ENCODE measurements at places on chromosomes 6 and 20.

GRCh38 chr20:25399037-25399430 lies 8.4 kb upstream of the ABHD12 start:
- peak; percentile 83 for DNase-seq

- DNase-seq, result peak; percentile 65
Measured at GRCh38 chr20:49587111-49587570, 19.2 kb upstream of the PTGIS start.

- no peak for DNase-seq
Measured at GRCh38 chr6:63440057-63440456, 120.3 kb upstream of the LGSN start.

DNA sequence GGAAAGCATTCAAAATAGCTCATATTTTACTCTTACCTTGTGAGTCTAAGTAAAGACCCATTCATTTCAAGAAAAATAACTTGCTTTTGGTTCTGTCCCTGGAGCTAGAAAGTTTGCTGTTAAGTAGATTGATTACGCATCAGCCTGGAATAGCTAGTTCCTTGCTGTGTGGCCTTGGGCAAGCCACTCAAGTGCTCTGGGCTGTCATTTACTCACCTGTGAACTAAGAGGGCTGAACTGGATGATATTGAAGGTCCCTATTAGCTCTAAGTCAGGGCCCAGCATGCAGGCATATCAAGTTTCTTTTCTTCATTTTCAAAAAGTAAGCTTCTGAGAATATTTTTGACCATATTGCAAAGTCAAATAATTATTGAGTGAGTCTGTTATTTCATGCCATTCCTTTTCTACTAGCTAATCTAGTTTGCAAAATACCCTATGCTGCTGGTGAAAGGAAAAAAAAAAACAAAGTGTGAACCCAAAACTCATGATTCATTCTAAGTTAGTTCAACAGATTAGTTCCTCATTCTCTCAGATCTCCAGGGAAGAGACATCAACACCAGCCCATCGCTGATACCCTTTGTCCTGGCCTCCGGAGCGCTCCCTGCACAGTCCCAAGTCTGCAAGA lies 106.5 kb upstream of the GMDS start:
- DNase-seq, result peak; percentile 50

GRCh38 chr6:100176951-100177710 lies 183.1 kb upstream of the MCHR2 start:
- no peak for DNase-seq

GRCh38 chr6:6808915-6809314 lies 220.4 kb downstream of the LY86 start:
- DNase-seq, result no peak

DNA sequence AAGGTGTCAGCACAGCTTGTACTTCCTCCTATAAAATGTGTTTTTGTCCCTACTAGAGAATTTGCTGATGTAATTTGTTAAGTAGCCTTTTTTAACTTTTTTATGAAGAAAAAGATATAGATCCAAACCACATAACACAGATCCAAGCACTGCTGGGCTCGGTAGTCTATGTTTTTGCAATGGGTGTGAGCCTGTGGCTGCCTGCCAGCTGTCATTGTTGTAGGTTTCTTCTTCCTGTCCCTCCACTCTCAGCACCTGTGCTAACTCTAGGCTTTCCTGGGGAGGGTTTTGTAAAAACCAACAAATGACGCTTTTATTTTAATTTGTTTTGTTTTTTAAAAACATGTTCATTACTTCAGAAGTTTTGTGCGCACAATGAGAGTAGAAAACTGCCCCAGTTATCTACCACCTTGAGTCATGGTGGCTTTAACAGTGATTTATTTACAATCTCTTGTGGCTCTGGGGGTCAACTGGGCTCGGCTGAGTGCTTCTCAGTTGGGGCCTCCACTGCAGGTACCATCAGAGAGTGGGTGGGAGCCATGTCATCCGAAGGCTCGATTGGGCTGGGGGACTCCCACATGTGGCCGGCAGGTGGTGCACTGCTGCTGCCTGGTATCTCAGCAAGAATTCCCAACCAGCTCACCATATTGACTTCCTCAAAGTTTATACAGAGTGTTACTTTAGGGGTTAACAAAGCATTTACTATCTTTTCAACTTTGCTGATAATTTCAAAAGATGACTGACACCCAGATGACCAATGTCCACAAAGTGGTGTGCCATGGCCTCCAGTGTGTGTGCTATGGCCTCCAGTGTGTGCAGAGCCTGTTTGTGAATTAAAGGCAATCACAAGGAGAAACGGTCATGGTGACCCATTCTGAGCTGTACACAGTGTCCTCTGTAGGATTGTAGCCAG lies 3.0 kb upstream of the CCR6 start:
- DNase-seq, result no peak

DNA sequence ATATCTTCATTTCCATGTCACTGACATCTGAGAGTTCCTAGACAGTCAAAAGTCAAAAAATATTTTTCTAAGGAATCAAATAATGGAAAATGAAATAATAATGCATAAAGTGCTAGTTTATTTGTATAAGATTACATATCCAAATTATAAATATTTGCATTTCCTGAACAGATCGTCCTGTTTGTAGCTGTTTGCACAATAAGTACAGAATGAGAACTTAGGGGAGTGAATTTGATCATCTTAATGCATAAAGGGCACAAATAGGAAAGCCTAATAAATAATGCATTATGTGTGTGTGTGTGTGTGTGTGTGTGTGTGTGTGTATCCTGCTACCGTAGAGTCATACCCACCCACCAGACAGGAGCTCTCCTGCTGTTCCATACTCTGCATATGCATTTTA lies 521.0 kb upstream of the EPHA7 start:
- no peak for DNase-seq

- no peak for DNase-seq
Measured at GRCh38 chr6:145714731-145715130, 20.6 kb downstream of the EPM2A start.

DNA sequence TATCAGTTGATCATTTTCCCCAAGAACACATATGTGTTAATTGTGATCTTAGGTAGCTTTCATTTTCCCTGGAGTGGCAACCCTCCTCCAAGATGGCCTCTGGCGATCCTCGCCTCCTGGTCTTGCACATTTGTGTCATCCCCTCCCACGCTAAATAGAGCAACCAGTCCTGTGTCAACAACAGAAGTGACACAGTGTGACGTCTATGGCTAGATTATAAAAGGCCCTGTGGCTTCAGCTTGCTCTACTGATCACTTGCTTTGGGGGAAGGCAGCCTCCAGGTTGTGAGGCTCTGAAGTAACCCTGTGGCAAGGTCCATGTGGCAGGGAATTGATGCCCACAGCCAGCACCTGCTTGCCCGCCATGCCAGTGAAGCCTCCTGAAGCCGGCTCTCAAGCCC lies 30.6 kb upstream of the PPP1R14C start:
- no peak for DNase-seq

- DNase-seq, result no peak
Measured at GRCh38 chr6:116512734-116513133, 1.3 kb downstream of the CALHM5 start.

DNA sequence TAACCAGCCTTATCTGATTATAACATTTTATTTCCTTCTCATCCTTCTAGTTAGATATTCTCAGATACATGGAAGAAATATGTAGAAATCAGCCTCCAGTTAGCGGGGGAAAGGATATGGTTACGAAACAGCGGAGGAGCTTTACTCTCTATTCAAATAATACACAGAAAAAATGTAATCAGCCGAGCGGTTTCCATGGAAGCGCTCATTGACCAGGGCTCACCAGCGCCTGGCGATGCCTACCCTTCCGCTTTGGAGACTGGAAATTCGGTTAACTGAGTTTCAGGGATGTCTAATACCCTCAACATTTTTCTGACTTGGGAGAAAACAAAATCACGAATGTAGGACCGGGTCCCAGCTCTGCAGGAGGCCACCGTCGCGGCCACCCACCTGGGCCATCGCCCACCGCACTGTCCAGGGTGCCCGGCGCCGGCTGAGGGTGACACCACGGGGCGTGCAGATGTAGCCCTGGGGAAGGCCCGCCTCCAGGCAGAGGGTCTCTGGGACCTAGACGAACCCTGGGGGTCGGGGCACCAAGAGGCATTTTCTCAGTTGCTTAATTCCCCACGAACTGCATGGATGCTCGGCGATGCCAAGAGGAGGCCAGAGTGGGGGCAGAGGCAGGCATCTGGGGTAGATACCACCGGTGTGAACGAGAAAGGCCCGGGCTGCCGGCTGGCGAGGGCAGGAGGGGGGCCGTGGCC lies 1.7 kb downstream of the PRR18 start:
- no peak for DNase-seq

- peak; percentile 16 for DNase-seq
Measured at GRCh38 chr6:53154794-53155193, 6.2 kb upstream of the GCM1 start.

- DNase-seq, result no peak
Measured at GRCh38 chr6:150641398-150642139, 41.9 kb downstream of the PLEKHG1 start.

DNA sequence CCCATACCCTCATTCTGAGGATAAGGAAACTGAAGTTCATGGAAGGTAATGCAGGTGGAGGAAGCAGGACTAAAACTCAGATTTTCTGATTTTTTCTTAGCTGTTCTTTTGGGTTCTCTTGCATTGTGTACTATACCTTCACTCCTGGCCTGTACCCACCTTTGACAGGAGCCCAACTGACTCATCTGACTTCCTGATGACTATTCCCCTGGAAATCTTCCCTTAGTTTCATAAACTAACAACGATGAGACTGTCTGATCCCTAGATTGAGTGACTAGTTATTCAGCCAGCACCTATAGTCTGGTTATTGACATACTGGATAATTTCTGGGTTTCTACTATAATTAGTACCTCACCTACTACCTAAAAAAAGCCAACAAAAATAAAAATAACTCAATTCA lies 10.1 kb downstream of the CRYBG1 start:
- no peak for DNase-seq

DNA sequence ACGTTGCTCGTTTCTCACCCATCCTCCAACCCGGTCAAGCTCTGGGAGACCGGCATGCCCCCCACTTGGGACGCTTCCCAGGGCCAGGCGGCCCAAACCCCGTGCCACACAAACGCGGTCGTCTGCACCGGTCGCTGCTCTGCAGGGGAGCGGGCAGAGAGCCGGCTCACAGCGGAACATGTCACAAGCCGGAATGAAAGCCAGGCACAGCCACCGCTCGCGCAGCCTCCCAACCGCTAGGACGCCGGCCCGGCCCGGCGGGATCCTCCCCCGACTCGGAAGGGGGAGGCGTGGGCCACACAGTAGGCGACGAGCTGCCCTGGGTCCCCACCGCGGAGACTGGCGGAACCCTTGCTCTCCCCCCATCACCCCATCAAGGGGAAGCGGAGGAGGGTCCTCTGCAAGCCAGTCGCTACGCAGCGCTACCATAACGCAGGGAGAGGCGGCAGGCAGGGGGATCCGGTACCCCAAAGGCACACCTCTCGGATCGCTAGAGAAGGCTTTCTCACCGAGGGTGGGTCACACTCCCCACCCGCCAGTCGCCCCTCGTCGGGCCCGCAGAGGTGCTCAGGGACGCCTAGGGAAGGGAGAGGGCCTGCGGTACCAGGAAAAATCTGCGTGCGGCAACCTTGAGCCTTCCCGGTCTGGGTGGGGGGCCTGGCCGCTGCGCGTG lies 768.4 kb upstream of the DEFB115 start:
- no peak for DNase-seq

GRCh38 chr6:10995114-10995707 lies 48.9 kb downstream of the ELOVL2 start:
- no peak for DNase-seq
